ENCODE measurements at places on chromosomes 3 and 15.

GRCh38 chr3:143430568-143430967 is 311.0 kb downstream of the CHST2 start:
- DNase-seq: no peak

- no peak for DNase-seq
These were observed 43.5 kb upstream of the PTX3 start for GRCh38 chr3:157393113-157393512.

GRCh38 chr15:80581976-80582375 is 113.1 kb upstream of the ABHD17C start:
- no peak for DNase-seq

- DNase-seq: no peak
These were observed 239.4 kb upstream of the LRRN1 start for GRCh38 chr3:3559786-3560185.

DNA sequence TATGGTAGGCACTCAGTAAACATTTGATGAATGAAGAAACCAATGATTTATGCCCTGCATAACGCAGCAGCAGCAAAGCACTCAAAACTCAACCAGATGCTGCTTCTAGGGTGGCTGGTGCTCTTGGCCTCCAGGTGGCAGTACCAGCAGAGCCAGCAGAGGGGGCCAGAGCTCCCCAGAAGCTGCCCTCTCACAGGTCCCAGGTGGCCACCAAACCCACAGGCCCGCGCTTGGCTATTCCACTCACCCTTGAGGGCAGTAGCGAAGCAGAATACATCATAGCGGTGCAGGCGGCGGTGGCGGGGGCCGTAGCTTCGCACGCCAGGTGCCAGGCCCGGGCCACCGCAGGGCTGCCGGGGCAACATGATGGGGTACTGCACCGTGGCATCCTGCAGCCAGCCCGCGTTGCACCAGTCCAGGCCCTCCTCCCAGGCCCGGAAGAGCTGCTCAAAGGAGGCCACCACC is 16.6 kb downstream of the HAPLN3 start:
- peak; percentile 35 for DNase-seq

- DNase-seq: no peak
These were observed 4.1 kb downstream of the TF start for GRCh38 chr3:133750259-133750656.

GRCh38 chr15:45276831-45277230 is 24.8 kb downstream of the SLC28A2 start:
- DNase-seq: peak; percentile 39

- DNase-seq: no peak
These were observed 36.9 kb upstream of the SPRED1 start for GRCh38 chr15:38215707-38216106.

- no peak for DNase-seq
These were observed 75.6 kb upstream of the ICE2 start for GRCh38 chr15:60554494-60554893.

- no peak for DNase-seq
These were observed 15.9 kb downstream of the ZBTB38 start for GRCh38 chr3:141384157-141384556.

- no peak for DNase-seq
These were observed 79.0 kb downstream of the IGF1R start for GRCh38 chr15:98727115-98728040.

GRCh38 chr15:39793923-39794322 is 11.3 kb upstream of the FSIP1 start:
- DNase-seq: no peak

- DNase-seq: no peak
These were observed 28.2 kb downstream of the ADAMTS9 start for GRCh38 chr3:64659617-64659978.

DNA sequence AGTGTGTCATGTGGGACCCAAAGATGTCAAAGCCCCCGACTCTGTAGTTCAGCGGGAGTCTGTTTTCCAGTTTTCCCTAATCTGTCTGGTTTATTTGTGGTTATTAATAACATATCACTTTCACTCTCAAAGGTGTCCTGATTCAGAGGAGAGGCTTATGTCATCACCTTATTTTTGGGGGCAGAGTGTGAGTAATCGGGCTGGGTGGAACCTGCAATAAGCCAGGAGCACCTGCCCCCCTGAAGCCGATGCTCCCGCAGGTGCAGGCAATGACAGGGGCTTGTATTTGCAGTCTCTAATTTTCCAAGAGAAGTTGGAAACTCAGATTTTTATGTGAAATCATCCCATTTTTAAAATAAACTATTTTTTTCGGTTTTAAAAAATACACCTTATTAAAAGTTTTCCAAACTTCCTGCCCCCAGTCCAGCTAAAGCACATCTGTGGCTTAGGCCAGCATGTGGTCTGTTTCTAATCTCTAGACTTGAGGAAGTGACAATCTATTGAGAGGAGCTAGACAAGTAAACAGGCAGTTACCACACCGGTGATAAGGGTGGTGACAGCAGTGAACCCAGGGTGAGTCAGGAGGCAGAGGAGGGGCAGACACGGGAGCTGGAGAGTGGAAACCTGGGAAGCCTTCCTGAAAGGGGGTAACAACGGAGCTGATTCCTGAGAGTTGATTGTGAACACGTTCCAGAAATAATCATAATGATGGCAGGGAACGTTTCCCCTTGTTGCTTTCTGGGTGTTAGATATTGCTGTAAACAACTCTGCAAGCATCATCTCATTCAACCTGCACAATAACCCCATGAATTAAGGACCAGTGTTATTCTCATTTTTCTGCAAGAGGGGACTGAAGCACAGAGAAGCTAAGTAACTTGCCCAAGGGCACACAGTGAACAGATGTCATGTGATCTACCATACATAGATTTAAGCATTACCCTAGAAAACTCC is 37.2 kb downstream of the BHLHE40 start:
- peak; percentile 53 for DNase-seq

GRCh38 chr15:43702701-43703424 is 9.2 kb downstream of the CKMT1A start:
- DNase-seq: no peak

GRCh38 chr15:22806664-22807063 is 20.2 kb downstream of the NIPA1 start:
- no peak for DNase-seq

GRCh38 chr3:107545680-107546120 is 22.9 kb downstream of the BBX start:
- no peak for DNase-seq

- peak; percentile 65 for DNase-seq
These were observed 103.1 kb downstream of the LRIG1 start for GRCh38 chr3:66397745-66398144.

DNA sequence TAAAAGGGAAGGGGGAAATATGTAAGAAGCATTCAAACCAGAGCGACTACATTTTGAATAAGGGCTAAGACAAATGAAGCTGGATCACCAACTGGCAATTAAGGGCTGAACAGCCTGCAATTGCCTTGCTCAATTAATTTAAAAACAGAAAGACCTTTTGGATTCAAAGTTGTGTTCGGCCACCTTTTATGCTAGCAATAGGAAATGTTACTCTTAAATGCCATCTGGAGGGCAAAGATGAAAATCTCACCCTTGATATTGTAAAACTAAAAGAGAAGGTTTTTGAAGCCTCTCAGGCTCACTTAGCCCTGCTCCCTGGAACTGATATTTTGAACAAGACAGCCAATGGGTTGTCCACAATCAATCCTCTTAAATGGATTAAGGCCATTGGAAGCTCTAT is 44.2 kb downstream of the ACAD9 start:
- DNase-seq: no peak

GRCh38 chr3:183253528-183254486 is 754 bp downstream of the B3GNT5 start:
- peak; percentile 83 for DNase-seq

DNA sequence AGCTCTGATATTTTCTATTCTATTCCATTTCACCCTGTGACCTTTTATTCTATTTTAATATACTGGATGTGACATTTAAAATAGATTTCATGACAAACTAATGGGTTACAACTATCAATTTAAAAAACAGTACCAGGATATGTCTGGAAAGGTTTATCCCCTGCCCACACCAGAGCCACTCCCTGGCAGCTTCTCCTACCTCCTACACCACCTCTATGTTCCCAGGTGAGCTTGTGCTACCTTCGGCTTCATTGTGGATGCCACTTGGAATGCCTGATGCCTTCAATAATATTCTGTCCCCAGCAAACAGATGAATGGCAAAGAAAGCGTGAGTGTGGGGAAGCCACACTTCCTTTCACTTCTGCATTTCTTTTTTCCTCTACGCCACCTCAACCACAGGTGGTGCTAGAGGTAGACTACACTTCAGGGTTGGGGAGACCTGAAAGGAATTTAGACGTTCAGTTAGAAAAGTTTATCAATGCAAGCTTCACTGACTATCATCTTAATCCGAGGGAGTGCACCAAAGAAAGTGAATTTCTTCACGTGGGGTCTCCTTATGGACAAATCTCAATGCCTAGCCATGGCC is 213.0 kb downstream of the SSR3 start:
- DNase-seq: no peak

DNA sequence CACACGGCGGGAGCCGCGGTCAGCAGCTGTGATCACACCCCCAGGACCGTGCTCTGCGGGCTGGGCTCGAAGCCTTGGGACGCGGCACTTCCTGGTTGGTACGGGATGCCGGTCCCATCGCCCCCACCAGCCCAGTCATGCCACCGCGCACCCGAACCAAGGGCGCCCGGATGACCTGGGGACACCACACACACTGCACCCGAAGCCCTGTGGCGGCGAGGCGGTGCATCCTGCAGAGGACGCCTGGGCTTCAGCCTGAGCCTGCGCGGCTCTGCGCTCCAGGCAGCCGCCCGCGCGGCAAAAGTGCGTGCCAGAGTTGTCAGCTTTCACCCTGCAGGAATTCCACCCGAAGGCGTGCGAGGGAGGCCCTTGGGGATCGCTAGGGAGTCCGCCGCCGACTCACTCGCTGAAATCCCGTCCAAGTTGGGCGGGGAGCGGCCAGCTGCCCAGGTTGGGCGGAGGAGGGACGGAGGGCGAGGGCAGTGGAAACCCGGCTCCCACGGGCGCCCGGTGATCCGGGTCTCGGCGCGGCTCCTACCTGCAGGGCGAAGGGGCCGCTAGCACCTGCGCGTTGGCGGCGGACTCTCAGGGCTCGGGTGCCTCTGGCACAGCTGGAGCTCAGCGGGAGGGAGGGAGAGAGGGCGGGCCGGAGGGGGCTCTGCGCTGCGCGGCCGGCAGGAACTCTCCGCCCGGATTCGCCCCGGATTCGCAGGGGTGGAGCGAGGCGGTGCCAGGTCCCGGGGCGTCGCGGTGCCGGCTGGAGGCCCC is at the start of gene PLD1:
PLD1 (minus strand) TSS at position 623 of the 768 bp plus-strand sequence. CDS start 72,432 bp downstream, outside the sequence.
- peak; percentile 90 for DNase-seq

DNA sequence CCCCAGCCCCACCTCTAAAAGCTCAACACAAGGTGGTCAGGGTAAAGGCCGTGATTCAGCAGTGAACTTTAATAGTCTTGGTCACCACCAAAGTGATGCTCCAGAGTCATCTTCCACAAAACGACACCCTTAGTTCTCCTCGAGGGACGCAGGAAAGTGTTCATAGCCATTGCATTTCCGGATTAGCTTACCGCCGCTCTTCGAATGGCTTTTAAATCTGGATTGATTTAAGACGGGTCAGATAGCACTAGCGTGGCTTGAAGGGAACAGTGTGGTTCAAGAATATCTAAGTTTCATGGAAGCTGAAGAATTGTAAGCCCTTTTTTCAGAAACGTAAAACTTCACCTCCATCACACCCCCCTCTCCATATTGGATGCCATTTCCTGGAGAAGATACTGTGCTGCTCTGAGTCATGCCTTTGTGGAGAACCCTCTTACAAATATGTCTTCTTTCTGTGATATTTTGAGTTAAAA is 829 bp downstream of the RNF7 start:
- DNase-seq: peak; percentile 69

GRCh38 chr3:40996382-40996781 is 202.9 kb upstream of the CTNNB1 start:
- no peak for DNase-seq

- DNase-seq: no peak
These were observed 56.0 kb upstream of the CHRM5 start for GRCh38 chr15:33912326-33912725.

GRCh38 chr3:37855363-37855970 is 6.2 kb upstream of the CTDSPL start:
- peak; percentile 86 for DNase-seq

DNA sequence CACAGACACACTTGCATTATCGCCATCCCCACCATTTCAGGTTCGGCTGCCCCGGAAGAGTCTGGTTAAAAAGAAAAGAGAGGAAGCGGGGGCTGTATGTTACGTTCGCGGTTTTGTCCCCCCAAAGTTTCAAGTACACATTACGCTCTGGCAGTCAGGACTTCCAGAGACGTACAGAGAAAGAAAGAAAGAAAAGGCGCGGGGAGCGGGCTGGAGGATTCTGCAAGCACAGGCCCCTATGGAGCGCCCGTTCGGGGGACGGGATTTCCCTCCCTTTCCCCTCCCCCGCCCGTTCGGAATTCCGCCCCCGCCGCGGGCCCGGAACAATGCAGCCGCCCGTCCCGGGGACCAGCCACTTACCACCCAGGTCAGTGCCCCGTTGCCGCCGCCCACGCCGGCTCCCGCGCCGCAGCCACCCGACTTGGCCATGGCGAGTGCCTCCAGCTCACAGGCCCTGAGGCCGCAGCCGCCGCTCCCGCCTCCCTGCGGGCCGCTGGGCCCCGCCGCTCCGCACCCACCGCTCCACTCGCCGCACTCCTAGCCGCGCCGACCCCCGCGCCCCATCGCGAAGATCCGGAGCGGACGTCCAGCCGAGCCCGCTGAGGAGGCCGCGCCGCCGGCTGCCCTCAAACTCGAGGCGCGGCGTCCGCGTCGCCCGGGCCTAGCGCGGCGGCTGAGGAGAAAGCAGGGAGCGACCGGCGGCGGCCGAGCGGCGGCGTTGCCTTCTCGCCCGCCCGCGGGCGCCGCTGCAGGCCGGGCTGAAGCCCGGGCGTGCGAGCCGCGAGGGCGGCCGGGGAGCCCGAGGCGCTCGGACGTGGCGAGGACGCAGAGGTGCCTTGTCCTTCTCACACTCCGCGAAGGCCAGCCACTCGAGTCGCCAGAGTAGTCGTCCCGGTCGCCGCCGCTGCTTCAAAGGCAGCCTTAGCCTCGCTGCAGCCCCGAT is 567 bp downstream of the TOP2B start:
- DNase-seq: peak; percentile 82

DNA sequence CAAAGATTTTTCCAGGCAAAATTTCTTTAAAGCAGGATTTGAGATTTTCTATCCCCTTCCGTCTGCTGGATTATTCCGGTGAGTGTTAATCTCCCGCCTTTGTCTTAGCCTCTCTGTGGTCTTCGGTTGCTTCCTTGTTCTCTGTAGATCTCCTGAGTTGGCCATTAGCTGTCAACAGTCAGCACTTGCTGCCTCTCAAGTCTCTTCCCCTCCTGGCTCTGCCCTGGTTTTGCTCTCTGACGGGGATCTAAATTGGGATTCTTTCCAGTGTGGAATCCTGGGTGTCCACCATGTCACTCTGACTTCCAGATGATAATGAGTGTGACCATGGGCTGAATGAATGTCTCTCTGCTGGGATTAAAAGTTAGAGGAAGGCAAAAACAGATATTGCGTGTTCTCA is 121.5 kb downstream of the IGF1R start:
- no peak for DNase-seq

GRCh38 chr15:41982133-41982930 is 10.0 kb upstream of the EHD4 start:
- DNase-seq: no peak

DNA sequence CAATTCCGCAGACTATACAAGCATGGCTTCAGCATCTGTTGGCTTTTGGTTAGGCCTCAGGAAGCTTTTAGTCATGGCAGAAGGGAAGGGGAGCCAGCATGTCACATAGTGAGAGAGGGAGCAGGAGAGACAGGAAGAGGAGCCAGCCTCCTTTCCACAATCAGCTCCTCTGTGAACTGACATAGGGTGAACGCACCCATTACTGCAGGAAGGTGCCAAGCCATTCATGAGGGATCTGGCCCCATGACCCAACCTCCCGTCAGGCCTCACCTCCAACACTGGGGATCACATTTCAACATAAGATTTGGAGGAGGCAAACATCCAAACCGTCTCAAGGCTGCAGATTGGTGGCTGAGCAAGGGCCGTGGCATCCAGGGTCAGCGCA is 106.3 kb downstream of the LRRK1 start:
- DNase-seq: no peak

Measured in suppressor macrophage treated with lipopolysaccharide for 1 hour (primary cell).